SK-N-SH (cell line): ENCODE measurements at places on chromosomes 7 and 10. TPM values are rescaled to one million over a fixed set of nuclear protein-coding genes. Genes with fewer than 3 reads are reported as not detected.

DNA sequence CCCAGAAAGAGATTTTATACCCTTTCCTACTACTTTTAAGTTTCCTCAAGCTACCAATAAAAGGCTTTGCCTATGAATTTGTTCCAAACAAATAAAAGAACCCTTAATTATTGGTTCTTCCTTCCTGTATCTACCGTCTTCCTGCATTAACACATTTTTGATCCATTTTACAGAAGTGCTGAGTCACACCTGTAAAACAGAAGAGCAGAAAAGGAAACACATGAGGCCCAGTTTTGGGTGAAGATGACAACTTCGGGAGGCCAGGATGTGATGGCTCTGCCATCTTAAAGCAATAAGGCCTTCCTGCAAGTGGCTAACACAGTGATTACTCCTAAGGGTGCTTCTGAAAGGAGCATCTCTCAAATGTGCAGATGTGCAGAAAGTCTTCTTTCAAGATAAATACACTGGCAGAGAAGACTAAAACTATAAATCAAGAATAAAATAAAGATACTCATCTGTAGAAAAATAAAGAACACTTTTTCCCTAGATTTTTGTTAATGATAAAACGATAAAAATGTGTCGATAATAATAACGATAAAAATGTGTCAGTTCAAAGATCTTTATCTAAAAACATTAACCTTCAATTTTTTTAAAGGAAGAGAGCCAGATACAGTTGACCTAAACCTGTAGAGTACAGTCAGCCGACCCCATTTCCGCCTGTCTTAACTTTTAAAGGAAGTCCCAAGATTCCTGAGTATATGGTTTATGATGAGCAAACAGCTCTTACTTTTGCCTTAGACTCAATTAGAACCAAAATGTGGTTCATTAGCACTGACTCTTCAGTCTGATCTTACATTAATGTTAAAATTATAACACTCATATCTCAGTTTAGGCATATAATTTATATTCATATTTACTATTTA, 108.6 kb downstream of the UBE2H start:
- peak overlapping the region; percentile 95 for H3K27ac ChIP-seq
- no peaks in the 10 kb centered on the region for H3K27me3 ChIP-seq
- H3K36me3 ChIP-seq = peaks cover 22% of the 10 kb centered on the region

DNA sequence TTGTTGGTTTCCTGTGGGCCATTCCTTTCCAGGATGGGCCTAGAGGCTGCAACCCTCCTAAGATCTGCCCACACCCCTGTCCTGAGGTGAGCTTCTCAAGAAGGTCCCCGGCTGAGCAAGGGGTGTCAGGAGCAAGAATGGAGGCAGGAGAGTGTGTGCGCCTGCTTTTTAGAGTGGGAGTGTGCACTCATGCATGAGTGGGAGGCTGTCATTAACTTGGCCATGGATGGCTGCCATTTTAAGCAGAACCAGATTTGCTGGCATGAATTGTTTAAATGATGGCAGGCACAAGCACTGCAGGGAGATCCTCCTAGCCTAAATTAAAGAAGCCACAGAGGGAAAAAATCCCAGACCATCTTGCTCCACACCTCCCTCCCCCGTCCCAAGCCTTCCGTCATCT, 2.9 kb upstream of the SGPL1 start:
- H3K36me3 ChIP-seq = peaks cover 4% of the 10 kb centered on the region
- H3K4me3 ChIP-seq = no peak overlapping the region
- no peak overlapping the region for H3K27ac ChIP-seq
- H3K4me1 ChIP-seq = peaks cover 11% of the 10 kb centered on the region

GRCh38 chr7:26379711-26380110, 88.0 kb downstream of the SNX10 start:
- peaks cover 38% of the 10 kb centered on the region for H3K27me3 ChIP-seq
- no peak overlapping the region for H3K27ac ChIP-seq
- H3K4me3 ChIP-seq = no peak overlapping the region
- DNase-seq = no peak

GRCh38 chr10:4686644-4686996, 139.4 kb upstream of the AKR1E2 start:
- no peaks in the 10 kb centered on the region for H3K27me3 ChIP-seq
- H3K27ac ChIP-seq = peak overlapping the region; percentile 84; the same call in 1 of the 2 replicates
- H3K4me3 ChIP-seq = no peak overlapping the region
- H3K36me3 ChIP-seq = no peaks in the 10 kb centered on the region
- H3K4me1 ChIP-seq = peaks cover 3% of the 10 kb centered on the region

The AKR1E2 gene
- polyA plus RNA-seq = 5.8 and 6.9 TPM in 2 replicates

GRCh38 chr10:29522061-29522855, 112.5 kb downstream of the SVIL start:
- no peak overlapping the region for H3K4me3 ChIP-seq
- H3K36me3 ChIP-seq = peaks cover 56% of the 10 kb centered on the region
- no peak overlapping the region for H3K27ac ChIP-seq
- H3K4me1 ChIP-seq = no peaks in the 10 kb centered on the region

GRCh38 chr10:27688991-27689390, 56.6 kb downstream of the MKX start:
- peaks cover 24% of the 10 kb centered on the region for H3K27me3 ChIP-seq
- no peak overlapping the region for H3K4me3 ChIP-seq
- no peak overlapping the region for H3K27ac ChIP-seq

GRCh38 chr10:27838361-27838760, 92.7 kb upstream of the MKX start:
- no peaks in the 10 kb centered on the region for H3K36me3 ChIP-seq
- H3K27me3 ChIP-seq = peaks cover 6% of the 10 kb centered on the region; the same call in 1 of the 2 replicates
- H3K4me1 ChIP-seq = no peaks in the 10 kb centered on the region
- no peak for DNase-seq
